AG04449 (cell line): ENCODE measurements at places on chromosomes 7 and 10.
A peak's percentile ranks its signal among the peaks of the same experiment; 100 is the strongest.

- DNase-seq = peak; percentile 17
Observed at GRCh38 chr7:156984174-156984891, 26.1 kb downstream of the MNX1 start.

DNA sequence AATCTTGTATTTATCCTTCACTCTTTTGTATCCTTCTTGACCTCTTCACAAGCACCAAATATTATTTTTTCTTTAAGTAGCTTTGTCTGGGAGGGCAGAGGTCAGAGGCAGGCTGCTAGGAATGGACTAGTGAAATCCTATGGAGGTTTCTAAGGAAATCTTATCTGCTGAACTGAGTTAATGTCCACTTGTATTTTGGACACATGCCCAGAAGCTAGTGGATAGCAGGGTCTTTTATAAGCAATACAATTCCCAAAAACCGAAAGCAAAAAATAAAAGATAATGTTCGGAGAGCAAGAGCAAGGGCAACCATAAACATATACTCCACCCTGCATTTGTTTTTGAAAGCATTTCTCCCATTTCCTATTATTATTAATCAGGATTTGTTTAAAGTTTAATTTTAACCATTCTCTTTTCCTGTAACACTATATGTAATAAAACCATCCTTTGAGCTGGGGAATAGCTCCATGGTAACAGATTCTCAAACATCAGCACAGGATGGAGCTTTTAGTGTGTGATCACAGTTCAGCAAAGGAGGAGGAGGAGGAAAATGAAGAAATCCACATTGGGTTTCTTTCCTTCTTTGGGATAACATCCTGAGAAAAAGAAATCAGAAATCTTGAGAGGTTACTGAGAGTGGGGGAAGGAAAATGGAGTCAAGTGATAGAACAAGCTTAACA is 328.2 kb upstream of the LRRN3 start:
- no peak for DNase-seq

DNA sequence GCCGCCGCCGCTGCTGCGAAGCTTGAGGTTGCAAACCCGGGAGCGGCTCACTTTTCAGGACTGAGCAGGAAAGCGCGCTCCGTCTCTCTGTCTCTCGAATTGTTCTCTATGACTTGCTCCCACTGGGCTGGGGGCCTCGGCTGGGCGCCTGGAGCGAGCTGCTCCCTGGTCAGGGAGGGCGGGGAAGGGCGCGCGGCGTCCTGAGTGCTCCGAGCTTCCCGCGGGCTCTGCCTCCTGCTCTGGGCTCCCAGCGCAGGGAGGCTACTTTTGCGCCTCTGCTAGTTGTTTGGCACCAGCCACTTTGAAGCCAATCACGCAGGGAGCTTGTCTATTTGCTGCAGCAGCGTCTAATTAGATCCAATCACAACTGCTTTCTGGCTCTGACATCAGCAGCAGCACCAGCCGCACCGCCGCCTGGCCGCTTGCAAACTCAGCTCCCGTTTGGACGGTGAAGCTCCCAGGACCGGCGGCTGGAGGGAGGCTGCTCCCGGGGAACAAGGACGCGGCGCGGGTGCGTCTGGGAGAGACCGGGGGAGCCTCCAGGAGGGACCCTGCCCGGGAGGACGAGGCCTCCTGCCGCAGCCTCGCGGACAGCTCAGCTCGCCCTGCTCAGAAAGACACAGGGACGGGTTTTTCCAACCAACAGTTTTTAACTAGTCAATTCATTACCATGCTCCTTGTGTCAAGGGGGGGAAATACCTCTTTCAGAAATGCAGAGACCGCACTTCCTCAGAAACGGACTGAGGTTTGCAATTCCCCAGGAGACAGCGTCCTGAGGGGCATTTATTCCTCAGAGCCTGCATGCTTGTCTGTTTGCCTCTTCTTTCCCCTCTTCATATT is at the start of gene ADARB2:
Gene ADARB2 (minus strand): TSS at position 304 of the 840 bp plus-strand sequence.
- no peak for DNase-seq

DNA sequence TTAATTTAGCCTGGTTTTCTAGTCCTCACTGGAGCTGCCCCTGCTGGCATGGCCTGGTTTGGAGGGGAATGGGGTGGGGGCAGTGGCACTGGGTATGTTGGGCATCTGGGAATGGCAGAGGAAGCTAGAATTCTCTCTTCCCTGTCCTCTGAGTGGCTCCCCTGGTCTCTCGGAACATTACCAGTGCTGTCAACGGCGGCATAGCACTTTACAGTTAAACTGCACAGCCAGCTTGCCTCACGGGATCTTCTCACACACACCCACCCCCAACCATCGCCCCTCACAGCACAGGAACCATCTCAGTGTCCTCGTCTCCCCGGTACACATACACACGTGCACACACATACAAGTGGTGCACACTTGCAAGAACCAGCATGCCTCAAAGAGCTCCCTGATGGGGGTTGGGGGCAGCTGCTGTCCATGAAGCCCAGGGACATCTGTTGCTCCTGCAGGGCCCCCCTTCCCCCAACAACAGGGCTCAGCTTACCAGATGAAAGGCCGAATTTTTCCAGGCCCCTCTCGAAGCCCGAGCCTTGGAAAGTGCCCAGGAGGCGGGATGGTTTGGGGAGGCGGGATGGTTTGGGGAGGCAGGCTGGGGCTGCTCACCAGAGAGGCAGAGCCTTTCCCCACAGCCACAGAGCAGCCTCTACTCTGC is 41.0 kb downstream of the TSPAN15 start:
- DNase-seq = no peak
